Foreskin keratinocyte (primary cell): ENCODE measurements at places on chromosomes 12 and 14. TPM values are rescaled to one million over a fixed set of nuclear protein-coding genes. Genes with fewer than 3 reads are reported as not detected.

Gene PNMA1
- polyA plus RNA-seq = 9.6 TPM in 2 replicates

Gene FOXG1
- polyA plus RNA-seq = not detected in 2 replicates

Gene KRT73
- not detected in 2 replicates for polyA plus RNA-seq

Gene KCNMB4
- polyA plus RNA-seq = 0.20 and 1.4 TPM in 2 replicates

Gene E2F7
- polyA plus RNA-seq = 4.2 and 5.0 TPM in 2 replicates

Gene SYNJ2BP
- 7.8 and 8.6 TPM in 2 replicates for polyA plus RNA-seq

Gene ZBTB42
- 1.8 and 1.9 TPM in 2 replicates for polyA plus RNA-seq

Gene PCED1B
- polyA plus RNA-seq = 6.0 and 7.1 TPM in 2 replicates

Gene NEMP1
- polyA plus RNA-seq = 4.4 and 6.8 TPM in 2 replicates

Gene SIX1
- polyA plus RNA-seq = not detected in 2 replicates

Gene OVCH1
- polyA plus RNA-seq = not detected in 2 replicates

Gene KLHL33
- polyA plus RNA-seq = not detected in 2 replicates
